ENCODE measurements at places on chromosomes 5 and 9.

DNA sequence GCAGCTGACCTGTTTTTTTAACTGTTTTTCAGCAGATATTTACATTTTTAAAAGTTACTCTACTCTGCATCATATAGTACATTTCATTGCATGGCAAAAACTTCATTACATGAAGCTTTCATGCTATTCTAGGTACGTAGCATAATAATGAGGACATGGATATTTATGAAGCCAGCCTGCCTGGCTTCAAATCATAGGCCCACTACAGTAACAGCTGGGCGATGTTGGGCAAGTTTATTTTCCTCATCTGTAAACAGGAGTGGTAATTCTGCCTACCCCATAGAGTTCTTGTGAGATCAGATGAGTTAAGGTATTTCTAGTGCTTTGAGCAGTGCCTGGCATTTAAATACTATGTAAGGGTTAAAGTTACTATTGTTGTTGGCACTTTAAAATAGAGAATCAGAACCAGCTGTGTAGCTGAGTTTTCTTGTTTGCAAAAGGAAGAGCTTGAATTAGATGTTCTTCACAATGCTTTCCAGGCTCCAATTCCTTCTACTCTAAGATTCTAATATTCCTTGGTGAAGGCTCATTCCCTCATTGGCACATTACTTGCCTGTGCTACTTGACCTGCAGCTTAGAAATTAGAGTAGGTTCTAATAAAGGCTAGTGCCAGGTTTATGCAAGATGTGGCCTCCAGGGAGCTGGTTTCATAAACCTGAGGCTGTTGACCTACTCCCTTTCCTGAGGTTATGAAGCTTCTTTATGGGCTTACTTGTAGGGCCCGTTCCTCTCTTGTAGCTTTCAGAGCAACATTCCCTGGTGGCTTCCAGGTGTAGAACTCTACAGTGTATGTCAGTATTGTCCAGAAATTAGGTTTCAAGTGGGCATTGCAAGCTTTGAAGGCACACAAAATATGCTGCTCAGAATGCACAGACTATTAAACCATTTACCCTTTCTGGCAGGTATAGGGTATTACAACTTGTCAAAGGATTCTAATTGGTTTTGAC is 14.5 kb downstream of the ANP32B start:
- DNase-seq, result no peak

- no peak for DNase-seq
Observed at GRCh38 chr5:148897842-148898241, 71.4 kb downstream of the ADRB2 start.

DNA sequence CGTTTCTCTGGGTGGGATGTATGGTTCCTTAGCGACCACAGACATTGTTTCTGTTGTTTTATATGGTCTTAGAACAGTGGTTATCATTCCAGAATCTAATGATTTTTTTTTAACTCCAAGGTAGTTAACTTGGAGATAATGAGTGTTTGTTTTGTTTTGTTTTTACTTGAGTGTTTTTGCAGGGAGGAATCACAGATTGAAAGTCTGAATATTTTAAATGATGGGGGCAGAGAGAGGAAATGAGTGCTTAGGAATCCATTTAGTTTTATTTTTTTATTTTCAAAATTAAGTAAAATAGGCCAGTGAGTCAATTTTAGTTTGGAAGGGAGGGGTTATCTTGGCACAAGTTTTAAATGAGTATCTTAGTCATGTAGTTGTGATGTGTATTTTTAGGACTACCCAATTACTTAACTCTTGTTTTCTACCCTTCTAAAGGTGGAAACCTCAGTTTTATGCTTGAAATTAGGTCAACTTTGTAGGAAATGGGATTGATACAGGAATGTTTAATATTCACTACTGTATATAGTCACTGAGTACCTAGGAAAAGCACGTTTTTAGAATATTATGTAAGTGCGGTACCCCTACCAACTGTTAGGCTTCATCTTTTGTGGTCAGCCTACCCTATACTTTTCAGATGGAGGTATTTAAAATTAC is 2.0 kb downstream of the UBE2R2 start:
- DNase-seq, result no peak

DNA sequence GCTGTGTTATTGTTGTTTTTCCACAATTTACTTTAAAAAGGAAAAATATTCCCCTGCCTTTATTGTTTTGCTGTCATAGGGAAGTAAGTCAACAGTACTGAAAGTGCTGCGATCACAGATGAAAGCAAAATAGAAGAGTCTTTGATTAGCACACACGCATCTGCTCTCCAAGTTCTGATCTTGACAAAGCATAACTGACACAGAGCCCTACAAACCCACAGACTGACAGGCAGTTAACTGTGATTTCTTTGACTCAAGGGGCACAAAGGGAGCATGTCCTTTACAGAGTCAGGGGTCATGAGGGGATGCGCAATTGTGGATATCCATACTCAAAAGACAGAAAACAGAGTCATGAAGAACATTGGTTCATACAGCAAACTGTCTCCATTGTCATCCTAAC is 123.7 kb downstream of the SNCAIP start:
- DNase-seq, result no peak

- peak; percentile 72 for DNase-seq
Observed at GRCh38 chr9:31119890-31120454, 1264.5 kb upstream of the ACO1 start.

DNA sequence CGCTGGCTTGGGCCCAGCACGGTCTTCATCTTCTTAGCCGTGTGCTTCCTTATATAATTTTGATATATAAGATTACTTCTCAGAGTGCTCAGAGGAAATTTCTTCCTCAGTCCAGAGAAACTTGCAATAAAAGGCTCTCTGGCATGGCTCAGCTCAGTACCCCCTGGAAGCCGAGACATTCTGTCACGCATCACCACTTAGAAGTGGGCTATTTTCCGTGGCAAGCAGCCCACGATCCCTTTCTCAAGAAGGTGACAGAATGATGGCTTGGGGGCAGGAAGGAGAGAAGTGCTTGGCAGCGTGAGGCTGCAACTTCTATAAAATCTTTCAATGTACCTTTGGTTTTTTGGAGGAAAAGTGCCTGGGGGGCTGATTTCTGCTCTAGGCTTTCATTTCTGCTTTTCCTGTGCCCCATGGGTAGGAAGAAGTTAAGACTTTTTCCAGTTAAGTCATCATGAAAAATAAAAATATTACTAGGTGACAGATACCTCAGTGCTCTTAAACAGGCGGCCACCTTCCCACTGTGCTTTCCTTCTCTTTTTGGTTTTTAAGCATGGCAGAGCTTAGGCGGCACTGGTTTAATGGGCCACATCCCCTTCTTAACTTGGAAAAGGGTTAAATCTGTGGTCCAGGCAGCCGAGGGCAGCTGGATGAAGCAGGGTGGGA is 104.6 kb downstream of the MVB12B start:
- no peak for DNase-seq

DNA sequence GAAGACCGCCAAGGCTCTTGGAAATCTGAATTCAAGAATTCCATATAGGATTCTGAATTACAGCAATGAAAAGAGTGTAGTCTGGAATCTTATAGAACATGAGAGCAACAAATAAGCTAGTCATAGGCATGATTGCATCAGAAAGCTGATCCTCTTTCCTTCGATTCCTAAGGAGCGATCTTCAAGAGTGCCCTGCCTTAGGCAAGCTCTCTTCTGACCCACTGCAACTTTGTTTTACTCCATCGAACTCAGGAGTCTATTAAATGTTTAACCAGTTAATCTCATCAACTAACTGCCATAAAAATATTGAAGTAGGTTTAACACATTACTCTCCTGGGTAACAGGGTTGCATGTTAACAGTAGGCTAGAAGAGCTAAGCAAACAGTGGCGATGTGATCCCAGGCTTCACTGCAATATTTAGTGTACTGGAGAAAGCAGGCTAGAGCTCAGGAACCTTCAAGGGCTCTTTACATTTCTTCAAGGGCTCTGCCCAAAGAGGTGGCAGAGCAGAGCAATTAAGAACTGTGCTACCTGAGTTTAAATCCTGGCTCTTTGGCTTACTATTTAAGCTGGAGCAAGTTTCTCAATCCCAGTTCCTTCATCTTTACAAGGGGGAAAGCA is 146.3 kb downstream of the RORB start:
- DNase-seq, result no peak

DNA sequence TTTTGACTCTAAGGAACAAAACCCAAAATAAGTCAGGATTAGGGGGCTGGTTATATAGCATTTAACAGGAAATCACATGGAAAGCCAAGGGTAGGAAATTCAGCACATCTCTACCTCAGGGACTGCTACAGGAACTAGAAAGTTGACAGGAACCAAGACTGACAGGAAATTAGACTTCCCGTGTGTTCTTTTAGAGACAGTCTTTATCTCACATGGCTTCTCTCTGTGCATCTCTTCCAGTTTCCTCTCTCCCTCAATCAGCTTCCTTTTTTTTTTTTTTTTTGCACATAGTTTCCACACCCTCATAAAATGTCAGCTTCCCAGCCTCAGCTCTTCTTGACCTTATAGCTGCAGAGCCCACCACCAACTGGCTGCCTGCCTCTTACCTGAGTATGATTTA is 4.8 kb downstream of the RECK start:
- no peak for DNase-seq

GRCh38 chr5:180315762-180316212 is 23.9 kb upstream of the MAPK9 start:
- DNase-seq, result peak; percentile 78

DNA sequence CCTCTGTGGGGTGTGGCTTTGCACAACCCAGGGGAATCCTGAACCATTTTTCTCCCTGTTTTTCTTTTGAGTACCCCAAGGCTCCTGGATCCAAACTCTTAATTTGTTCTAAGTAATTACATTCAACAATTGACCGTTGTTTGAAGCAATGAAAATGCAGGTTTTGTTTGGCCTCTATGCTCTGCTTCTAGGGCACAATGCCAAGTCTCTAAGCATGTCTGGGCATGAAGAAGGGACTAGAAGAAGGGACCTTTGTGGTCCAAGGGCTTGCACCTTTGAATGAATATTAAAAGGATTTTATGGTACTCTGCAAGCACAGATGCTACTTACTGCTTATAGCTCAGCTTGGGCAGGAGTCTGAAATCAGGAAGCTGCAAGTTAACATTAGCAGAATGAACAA is 6.6 kb upstream of the ENC1 start:
- DNase-seq, result peak; percentile 72

All from HT-29 (cell line).